SIG-M5 (cell line): ENCODE measurements at places on chromosomes 5 and 9.

DNA sequence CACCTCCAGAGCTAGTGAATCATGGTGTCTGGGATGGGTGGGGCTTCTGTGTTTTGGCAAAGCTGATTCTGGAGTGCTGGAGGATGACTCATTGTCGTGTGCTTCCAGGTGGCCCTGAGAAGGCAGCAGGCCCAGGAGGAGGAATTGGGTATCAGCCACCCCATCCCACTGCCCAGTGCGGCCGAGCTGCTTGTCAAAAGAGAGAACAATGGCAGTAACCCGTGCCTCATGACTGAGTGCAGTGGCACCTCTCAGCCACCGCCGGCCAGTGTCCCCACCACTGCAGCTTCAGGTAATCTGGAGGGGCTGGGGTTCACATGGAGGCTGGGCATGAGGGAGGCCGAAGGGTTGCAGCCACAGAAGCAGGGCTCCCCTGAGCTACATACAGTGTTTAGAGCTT lies 5.4 kb downstream of the DMRT1 start:
- DNase-seq = no peak

- no peak for DNase-seq
Observed at GRCh38 chr9:76162086-76162730, 232.0 kb downstream of the RFK start.

DNA sequence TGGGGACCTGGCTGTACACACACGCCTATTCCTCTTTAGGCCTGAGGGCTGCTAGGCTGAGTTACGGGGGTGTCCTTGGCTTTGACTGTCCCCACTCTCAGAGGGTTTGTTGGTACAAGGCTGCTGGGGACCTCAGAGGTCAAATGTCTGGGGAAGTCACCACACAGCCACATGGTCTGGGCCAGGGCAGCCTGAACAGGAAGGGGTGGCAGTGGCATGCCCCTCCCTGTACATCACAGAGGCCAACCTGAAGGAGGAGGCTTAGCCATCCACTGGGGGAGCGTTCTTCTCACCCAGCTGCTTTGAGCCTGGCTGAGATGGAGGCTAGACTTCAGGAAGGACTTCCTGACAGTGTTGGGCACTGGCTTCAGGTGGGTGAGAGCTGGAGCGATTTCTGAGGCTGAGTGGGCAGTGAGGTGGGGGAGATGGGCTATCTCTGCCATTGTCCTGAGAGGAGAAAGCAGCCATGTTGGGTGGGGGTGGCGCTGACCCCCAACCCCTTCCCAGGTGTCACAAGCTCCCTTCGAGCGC lies 36.3 kb downstream of the CXXC5 start:
- no peak for DNase-seq

DNA sequence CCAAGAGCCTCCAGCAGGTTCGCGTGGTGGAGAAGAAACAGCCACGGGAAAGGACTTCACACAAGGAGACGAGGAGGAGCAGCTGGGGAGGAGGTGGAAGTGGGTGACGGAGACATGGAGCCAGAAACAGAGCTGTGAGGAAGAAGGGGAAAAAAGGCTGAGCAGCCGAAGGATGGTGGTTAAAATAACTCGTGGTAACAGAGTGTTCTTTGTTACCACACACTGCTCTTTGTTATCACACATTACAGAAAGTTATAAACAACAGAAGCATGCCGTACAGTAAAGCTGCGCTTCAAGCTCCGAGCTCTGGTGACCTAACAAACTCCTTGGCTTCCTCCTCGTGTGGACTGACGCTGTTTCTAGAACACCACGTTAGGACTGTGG lies 215.4 kb downstream of the GLIS3 start:
- DNase-seq = no peak

DNA sequence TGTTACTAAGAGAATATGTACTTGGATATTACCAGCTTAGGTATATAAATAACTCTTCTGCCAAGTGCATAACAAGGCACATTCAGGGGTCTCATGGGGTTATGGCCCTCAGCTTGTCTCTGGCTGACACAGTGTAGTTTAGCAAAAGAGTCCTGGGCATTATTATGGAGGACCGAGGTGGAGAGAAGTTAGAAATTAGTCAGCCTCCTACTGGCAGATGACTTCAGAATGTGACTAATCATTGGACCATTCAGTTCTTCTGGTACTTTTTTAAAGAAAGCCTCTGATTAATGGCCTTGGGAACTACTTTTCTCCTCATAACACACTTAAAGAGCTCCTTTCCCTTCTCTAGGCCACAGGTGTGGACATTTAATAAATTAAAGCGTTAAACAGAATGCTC lies 178.9 kb downstream of the SH3GL2 start:
- DNase-seq = no peak

DNA sequence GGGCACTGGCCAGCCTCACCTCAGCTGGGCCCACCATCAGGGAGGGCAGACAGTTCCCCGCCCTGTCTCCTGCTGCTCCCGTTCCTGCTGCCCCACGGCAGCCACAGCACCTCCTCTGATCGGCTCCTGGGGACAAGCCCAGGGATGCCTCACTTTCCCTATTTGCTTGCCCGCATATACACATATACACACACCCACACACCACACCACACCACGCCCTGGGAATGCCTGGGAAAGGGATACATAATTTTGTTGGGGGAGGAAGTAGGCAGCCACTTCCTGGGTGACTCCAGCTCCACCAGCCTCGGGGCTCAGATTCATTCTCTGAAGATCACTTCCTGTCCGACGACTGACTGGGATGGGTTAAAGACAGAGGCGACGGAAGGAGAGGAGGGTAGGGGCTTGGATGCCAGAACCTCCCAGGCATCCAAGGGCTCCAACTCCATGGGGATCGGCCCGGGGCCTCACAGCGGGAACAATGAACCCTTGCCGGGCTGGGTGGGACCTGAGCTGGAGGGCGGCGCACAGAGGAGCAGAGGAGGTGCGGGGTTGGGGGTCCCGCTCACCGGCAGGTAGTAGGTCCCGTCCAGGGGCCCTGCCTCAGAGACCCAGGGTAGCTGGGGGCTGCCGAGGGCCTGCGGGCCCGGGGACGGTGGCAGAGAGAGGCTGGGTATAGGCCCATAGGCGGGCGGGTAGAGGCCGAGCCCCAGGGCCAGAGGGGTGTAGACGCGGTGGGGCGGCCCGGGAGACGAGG lies 2.0 kb upstream of the MZB1 start:
- no peak for DNase-seq

DNA sequence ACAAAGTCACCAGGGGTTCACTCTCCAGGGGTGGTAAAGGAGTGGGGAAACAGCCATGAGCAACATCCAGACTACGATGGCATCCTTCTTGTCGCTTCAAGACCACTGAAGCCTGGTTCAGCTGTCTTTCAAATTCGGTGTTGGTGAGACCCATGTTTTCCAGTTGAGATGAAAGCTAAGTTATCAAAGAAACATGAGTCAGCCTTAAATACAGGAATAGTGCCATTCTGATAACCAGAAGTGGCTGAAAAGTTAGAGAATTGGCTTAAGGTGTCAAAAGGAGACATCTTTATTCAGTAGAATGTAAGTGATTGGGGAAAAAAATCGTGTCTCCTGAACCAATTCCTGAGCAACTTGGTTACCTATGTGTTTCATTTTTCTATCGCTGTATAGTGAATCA lies 7.0 kb upstream of the CARD19 start:
- DNase-seq = no peak

DNA sequence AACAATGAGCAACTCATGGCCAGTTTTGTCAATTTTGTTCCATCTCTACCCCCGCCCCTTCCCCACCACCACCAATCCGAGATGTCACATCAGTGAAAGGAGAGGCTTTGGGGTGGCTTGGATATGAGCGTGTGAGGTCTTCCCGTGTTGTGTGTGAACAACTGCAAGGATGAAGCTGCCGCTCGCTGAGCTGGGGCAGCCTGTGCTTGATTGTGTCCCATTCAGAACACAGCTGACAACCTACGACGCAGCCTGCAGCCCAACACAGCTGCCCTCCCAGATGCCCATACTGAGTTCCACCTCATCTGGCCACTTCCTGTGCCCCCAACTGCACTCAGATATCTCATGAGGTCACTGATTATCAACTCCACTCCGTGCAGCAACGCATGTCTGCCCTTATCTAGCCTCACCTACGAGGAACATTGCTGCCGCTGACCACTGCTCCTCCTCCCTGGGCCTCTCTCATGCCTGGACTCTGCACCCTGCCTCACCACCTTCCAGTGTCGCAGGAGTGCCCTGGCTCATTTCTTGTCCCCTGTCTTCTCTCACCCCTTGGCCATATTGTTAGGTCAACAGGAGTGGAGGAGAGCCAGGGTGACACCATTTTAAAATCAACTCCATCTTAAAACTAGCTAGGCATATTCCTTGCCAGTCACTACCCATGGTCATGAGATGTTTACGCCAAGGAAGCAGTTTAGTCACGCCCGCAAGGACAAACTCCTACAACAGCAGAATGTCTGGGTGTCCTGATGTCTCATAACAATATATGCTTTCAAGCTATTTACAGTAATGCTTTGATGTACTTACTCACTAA lies 7.3 kb upstream of the IL4 start:
- DNase-seq = no peak

GRCh38 chr5:91128604-91129003 lies 254.5 kb downstream of the ARRDC3 start:
- no peak for DNase-seq

GRCh38 chr9:113611461-113612215 lies 148.1 kb downstream of the RGS3 start:
- DNase-seq = no peak

DNA sequence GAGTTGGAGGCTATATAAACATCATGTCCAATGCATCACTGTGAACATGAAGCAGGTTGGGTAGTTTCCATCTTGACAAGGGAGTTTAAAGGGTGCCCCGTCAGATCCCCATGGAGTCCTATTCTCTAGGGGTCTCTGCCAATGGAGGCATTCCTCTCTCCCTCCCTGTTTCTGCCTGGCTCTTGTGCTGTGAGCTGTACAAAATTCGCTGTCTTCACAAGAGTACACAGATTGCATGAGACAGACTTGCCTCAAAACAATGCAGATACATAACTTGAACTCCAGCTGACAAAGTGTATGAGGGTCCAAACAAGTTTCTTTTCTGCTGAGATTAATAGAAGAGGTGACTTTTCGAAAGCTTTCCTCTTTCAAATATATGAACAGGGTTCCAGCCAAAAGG lies 165.2 kb downstream of the SPOCK1 start:
- no peak for DNase-seq

GRCh38 chr5:149780043-149780737 lies 50.1 kb downstream of the PPARGC1B start:
- no peak for DNase-seq

- no peak for DNase-seq
Observed at GRCh38 chr9:115668521-115668920, 485.1 kb upstream of the PAPPA start.

- DNase-seq = no peak
Observed at GRCh38 chr9:134933076-134933659, 15.5 kb upstream of the FCN1 start.

DNA sequence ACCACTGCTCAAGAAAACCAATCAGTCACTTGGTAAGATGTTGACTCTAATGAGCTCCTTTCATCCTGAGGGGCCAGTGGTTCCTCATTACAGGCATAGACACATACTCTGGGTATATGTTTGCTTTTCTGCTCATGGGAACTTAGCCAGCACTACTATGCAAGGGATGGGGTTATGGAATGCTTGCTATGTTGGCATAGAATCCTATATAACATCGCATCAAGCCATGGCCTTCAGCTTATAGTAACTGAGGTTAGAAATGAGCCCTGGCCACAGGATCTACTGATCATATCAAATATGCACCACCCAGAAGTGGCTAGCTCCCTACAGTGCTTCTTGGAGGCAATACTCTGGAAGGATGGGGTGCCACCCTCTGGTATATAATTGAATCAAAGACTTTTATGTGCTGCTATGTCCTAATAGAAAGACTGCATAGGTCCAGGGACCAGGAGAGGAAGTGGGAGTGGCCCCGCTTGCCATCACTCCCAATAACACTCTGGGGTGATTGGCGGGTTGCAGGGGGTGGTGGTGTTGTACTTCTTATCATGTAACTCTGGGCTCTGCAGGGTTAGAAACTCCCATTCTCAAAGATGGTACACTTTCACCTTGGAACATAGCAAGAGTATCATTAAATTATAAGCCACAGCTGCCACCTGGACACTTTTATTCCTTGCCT lies 70.3 kb downstream of the ZNF366 start:
- DNase-seq = no peak

DNA sequence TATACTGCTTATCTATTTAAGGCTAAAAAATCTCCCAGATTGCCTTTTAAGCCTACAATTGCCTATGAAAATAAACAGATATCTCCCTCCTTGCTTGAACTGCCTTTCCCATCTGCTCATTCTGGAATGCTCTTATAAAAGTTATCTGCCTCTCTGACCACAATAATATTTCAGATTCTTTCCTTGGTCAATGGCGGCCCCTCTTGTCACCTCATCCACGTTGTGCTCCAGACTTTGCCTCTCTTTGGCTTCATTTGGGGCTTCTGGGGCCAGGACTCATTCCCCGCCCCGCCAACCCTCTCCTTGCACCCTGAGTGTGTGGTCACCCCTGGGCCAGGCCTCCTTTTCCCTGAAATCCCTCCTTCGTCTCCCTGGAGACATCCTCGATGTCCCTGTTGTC lies 110.0 kb upstream of the RPS23 start:
- DNase-seq = no peak

DNA sequence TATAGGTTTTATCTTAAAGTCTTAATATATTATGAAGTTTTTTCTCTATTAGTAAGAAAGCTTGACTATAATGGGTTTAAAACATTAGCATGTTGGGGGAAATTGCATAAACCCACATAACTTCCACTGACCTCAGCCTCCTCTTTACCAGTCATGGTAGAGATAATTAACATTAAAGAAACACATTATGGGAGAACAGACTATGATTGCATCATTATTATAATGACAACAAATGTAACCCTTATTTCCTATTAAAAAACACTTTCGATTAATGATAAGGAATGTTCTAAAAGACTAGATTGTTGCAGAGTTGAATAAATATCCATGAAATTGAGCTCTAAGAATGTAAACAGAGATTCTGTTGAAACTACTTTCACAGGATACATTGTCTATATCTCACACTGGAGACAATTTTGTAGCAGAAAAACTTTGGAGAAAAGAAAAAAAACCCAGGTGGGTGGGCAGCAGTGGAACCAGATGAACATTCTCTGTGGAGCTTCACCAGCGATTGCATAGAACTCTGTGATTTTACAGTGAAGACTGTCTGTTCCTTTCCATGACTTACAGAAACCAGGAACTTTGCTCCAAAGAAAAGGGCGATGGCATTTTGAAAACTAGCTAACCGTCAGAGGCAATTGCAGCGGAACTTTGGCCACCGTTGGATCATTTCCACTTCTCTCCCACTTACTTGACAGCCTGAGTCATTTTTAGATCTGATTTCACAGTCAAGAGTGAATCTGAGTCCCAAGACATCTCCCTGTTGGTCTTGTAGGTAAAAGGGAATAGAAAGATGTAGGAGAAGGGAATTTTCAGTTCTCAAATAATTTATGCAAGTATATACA lies 21.0 kb upstream of the ERAP2 start:
- DNase-seq = no peak

DNA sequence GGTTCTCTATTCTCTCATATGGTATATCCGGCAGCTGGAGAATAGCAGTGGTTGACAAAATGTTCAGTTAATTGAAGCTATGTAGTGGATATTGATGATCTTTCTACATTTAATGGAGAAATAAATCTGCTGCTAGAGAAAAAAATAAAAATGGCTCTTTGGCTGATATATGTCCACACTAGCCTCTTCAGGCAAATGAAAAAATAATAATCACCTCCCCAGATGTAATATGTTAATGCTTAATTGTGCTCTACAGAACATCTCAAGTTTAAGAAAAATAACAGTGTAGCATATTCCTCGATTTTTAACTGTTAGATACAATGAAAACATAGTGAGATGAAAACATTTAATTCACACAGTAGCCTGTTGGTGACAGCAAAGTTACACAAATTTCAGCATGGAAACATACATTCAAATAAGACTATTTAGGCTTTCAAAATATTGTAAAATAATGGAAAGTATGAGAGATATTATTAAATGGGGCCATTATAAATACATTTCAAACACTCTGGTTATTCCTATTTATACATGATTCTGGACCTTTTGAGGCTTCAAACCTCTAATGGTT lies 543.0 kb downstream of the MAT2B start:
- no peak for DNase-seq
